Fibroblast of pulmonary artery (primary cell): ENCODE measurements at places on chromosomes 4 and X.

DNA sequence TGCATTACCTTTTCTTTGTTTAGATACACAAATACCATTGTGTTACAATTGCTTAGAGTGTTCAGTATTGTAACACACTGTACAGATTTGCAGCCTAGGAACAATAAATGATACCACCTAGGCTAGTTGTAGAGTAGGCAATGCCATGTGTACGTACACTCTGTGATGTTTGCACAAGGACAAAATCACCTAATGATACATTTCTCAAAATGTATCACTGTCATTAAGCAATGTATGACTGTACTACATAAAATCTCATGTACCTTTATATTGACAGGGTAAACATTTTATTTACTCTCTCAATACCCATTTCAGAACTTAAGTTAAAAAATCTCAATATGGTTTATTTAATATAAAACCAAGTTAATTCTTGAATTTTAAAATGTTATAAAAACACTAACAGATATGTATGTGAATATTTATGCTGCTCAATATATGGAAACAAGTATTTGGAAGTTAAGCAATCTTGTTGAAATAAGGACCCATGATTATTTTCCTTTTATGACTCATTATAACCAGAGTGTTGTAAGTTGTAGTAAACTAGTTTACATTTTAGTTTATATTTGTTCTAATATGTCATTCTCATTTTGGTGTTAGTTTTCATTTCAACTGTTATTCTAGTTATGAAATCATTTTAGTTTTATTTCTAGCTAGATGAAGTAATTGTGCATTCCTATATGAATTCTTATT, 409.2 kb downstream of the TLL1 start:
- DNase-seq, result peak; percentile 29

- DNase-seq, result no peak
Measured at GRCh38 chr4:16207409-16207808, 18.9 kb downstream of the TAPT1 start.

GRCh38 chr4:64642936-64643335, 233.7 kb upstream of the TECRL start:
- DNase-seq, result no peak

- DNase-seq, result no peak
Measured at GRCh38 chr4:119750771-119751170, 122.2 kb upstream of the PDE5A start.

DNA sequence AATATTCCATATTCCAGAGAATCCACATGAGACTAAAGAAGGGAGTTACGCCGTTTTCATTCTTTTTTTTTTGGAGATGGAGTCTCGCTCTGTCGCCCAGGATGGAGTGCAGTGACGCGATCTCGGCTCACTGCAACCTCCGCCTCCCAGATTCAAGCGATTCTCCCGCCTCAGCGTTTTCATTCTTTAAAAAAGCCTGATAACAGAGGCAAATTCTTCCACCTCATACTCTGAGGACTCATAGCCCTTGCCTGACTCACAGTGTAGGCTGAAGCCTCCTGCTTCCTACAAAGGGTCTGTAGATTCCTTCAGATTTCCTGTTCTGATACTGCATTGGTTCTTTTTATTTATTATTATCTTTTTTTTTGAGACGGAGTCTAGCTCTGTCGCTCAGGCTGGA, 210.5 kb downstream of the SH3BGRL start:
- no peak for DNase-seq

DNA sequence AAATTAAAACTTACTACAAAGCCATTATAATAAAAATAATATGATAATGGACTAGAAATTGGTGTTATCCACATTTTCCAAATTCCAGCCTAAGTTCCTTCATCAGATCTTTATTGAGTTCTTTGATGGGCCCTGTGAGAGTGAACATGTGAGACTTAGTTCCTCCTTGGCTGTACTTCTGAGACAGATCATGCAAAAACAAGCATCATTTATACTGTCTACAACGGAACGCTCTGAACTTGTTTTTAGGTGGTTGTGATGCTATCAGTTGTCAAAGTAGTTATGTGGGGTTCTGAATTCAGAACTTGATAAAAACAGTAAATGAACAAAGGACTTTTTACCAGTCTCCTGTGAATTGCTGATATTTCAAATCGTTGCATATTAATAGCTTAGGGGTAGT, 48.9 kb downstream of the JADE3 start:
- no peak for DNase-seq

- no peak for DNase-seq
Measured at GRCh38 chr4:48495941-48496340, 5.9 kb downstream of the ZAR1 start.

DNA sequence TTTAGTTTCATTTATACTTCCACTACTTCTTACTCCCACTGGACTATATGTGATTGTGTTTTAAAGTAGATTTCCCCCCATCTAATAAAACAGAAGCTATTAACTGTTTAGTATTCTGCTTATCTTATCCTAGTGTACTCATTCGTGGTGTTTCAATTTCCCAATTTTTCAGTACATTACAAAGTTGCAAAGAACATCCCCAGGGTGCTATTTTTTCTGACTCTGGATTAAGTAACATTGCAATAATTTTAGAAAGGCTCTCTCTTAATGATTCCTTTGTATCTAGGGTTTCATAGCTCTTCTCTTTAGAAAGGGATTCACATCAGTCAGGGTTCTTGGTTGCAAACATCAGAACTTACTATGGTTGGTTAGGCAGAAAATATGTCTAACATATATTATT, 317.9 kb upstream of the DIPK2B start:
- no peak for DNase-seq

GRCh38 chrX:118627084-118627758, 100.2 kb upstream of the IL13RA1 start:
- peak; percentile 2 for DNase-seq

- DNase-seq, result no peak
Measured at GRCh38 chr4:83996254-83996653, 460.3 kb downstream of the GPAT3 start.

- DNase-seq, result peak; percentile 45
Measured at GRCh38 chr4:25970226-25970675, 56.2 kb downstream of the SMIM20 start.

GRCh38 chrX:154382483-154383069, 3.5 kb downstream of the EMD start:
- no peak for DNase-seq

GRCh38 chr4:967113-968104, 6.0 kb downstream of the DGKQ start:
- no peak for DNase-seq

DNA sequence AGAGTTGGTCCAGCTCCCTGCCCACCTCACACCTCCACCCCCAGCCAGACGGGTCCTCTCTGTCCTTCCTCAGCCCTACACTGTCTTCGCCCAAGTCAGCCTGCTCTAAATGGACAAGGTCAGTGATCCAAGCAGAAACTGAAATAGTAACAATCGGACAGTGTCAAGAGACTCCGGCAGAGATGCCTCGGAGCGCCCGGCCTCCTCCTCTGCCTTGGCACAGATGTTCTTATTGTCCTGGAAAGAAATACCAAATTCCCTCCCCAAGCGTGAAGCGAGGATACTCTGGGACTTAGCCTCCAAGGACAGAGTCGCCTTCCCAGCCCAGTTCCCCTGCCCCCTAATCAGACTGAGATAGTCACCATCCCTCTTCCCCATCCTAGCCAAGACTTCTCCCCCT, 28.5 kb downstream of the UTP14A start:
- no peak for DNase-seq

DNA sequence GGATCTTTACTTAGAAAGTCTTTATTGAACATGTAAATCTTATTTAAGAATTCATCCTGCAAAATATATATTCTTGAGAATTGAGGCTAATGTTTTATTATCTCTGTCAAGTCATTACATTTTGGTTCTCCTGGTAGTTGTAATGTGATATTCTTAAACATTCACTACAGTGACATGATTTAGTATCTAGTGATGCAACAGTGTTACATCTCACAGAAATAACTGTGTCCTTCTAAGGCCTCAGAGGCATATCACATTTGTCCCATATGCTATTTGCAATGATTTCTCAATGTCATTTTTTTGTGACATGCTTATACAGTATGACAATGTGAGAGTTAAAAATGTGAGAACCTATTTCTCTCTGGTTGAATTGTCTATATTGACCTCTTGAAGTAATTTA, 34.1 kb downstream of the PRRG1 start:
- no peak for DNase-seq

GRCh38 chr4:32601848-32602247, 1881.7 kb downstream of the PCDH7 start:
- no peak for DNase-seq

DNA sequence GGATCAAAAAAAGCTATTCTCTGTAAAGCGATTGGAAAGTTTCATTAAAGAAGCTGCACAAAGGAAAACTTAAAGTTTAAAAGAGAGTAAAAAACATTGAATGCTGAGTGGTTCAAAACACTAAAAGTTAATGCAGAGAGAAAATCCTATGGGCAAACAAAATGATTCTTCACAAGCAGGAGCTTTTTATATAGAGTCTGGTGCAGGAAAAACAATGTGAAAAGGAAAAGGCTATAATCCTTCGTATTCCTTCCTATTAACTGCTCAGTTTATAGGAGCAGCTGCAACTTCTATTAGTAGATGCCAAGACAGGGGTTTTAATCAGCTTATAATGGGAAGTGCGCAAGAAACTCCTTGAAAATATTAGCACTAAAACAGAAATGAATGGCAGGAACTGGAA, 100.7 kb downstream of the PDGFC start:
- no peak for DNase-seq

DNA sequence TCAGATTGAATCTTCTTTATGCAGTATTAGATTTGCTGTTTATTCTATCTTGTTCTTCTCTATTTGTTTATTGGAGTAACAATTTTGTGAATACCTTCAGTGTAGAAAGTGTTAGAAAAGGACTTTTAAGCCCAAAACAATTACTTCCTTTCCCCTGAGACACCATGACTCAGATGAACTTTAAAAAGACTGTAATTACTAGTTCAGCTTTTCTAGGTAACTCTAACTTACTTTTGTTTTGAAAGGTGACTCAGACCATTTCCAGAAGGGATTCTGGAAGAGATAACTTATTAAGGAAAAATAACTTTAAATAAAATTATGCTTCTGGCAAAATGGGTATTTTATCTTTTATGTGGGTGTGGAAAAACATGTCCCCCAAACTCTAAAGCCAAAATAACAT, 561.5 kb upstream of the PCDH10 start:
- DNase-seq, result peak; percentile 35

- DNase-seq, result no peak
Measured at GRCh38 chr4:109319684-109320083, 17.2 kb upstream of the COL25A1 start.

DNA sequence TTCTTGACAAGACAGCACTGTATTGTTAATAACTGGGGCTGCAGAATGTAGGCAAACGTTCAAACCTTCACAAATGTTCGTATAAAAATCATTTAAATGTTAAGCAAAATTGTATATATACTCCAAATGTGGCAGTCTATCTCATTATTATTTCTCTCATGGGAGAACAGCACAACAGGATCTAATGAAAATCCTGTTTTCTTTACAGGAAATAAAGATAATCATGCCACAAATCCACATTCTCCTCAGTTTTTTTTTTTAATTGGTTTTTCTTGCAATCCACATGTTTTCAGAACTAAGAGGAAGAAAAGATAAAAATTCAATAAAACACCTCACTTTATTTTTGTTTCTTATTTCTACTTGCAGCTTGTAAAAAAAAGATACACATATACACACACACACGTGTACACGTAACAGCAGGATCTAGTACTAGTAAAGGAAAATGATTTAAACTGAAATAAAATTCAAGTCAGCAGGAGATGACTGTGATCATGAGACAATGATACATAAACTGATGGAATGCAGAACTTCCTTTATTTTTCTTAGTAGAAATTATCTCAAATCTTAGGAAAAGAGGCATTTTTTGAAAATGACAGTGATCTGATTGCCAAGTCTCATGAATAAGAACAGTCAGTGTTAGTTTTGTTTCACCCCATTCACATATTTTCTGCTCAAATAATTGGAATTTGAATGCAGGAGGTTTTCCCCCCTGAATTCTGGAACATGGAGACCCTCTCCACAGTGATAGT, 11.3 kb downstream of the APBB2 start:
- peak; percentile 65 for DNase-seq

DNA sequence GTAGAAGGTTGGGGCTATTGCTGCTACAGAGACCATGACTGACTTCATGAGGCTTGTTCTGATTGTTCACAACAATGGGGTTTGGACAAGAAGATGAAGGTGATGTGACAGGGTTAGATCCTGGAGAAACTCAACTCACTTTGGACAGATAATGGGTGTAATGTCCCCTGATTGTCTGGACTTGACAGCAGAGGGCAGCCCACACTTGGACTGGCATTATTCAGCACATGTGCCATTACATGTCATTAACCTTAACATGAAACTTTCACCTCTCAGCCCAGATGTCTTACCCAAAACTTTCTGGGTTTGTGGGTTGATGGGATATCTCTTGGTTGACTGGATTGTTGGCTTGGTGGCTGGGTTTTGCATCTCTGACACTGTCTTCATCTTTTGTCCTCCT, 101.5 kb downstream of the MXRA5 start:
- peak; percentile 10 for DNase-seq

DNA sequence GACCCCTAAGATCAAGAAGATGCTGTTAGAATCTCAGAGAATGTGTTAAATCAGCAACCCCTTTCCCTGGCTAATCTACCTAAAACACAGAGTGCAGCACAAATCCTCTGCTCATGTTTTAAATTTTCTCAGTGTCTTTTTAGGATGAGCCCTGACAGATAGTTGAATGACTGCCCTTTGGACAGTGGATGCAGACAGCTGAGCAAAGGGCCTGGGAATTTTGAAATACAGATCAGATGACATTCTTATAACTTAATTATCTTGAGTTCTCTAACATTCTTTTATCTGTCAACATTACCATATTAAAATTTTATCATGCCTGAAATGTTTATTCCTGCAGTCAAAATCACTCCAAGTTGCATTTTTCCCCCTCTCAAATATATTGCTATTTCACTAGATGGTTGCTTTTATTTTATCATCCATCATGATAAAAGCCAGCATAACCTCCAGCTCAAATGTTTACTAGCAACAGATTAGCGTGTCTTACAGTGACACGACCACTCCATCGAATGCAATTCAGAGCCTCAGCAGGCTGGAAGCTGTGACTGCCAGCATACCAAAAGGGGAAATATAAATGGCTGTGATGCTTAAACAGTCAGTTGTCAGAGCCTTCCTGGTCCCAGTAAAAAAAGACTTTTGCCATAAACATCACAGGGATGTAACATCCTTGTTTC, 22.8 kb upstream of the ARHGAP24 start:
- no peak for DNase-seq

- DNase-seq, result no peak
Measured at GRCh38 chr4:87101543-87102199, 118.7 kb downstream of the KLHL8 start.
